ENCODE measurements at places on chromosomes 7 and 10. TPM values are rescaled to one million over a fixed set of nuclear protein-coding genes. Genes with fewer than 3 reads are reported as not detected.

Gene ASB13
- total RNA-seq, result 8.7 TPM

Gene DBNL
- 56.0 TPM for total RNA-seq

Gene TMEM176A
- total RNA-seq, result 20.8 TPM

Gene NFE2L3
- total RNA-seq, result 2.4 TPM

Gene SPDYE5
- total RNA-seq, result not detected

Gene ELFN1
- 2.5 TPM for total RNA-seq

Gene TSPAN15
- 38.0 TPM for total RNA-seq

Gene TMEM236
- 1.2 TPM for total RNA-seq

Gene PAPOLB
- total RNA-seq, result 2.2 TPM

Gene CLRN3
- total RNA-seq, result 0.42 TPM

Gene CYP26C1
- total RNA-seq, result not detected

Gene CCDC172
- not detected for total RNA-seq

- DNase-seq, result no peak
Measured at GRCh38 chr7:36607721-36608095, 116.6 kb downstream of the AOAH start.

DNA sequence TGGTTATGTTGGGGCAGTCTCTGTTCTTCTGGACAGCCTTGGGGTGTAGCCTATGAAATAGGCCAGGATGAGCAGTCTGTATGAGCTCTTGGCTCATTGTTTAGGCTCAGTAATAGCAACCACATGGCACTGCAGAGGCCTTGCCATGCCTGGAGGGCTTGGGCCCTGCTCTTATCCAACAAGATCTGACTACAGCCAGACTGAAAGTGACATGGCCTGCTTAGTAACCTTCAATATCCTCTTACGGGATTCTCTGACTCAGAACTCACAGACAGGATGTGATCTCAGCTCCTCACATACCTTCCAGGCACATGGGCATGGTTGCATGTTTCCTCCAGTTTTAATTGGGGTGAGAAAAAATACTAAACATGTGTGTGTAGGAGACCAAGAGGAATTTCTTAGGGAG lies 289.3 kb downstream of the PTEN start:
- no peak for DNase-seq

DNA sequence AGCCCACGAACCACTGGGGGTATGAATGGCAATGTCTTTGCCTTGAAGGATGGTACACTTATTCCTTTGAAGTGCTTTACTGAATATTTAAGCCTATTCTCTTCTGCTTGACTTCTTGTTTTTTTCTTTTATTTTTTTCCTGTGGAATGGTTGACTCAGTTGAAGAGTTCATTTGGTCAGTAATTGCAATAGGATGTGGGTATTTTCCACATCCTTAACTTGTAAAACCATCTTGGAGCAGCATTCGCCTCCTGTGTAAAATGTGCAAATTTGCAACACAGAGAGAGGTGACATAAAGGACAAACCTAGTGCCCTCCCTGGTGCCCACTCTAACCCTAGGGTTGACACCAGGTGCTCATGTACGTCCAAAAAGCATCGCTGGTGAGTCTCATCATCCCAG lies 347.0 kb downstream of the GATA3 start:
- no peak for DNase-seq

- no peak for DNase-seq
Measured at GRCh38 chr7:52154382-52154781, 837.8 kb upstream of the COBL start.

GRCh38 chr7:42128703-42129102 lies 108.3 kb downstream of the GLI3 start:
- DNase-seq, result no peak

DNA sequence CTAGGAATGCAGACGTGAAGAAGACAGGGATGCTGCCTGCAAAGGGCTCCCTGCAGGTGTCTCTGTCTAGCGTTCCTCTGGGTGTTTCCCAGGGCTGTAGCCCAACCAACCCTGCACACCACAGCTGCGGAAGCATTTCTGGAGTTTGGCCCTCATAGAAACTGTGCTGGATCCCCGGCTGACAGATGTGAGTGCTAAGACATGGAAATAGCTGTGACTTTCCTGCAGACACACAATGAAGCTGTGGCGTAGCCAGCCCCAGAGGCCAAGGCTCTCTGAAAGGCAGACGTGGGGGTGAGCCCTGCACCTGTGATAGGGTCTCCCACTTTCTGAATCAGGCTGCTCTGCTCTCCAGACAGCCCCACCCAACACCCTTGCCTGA lies 44.8 kb downstream of the ADCYAP1R1 start:
- no peak for DNase-seq

DNA sequence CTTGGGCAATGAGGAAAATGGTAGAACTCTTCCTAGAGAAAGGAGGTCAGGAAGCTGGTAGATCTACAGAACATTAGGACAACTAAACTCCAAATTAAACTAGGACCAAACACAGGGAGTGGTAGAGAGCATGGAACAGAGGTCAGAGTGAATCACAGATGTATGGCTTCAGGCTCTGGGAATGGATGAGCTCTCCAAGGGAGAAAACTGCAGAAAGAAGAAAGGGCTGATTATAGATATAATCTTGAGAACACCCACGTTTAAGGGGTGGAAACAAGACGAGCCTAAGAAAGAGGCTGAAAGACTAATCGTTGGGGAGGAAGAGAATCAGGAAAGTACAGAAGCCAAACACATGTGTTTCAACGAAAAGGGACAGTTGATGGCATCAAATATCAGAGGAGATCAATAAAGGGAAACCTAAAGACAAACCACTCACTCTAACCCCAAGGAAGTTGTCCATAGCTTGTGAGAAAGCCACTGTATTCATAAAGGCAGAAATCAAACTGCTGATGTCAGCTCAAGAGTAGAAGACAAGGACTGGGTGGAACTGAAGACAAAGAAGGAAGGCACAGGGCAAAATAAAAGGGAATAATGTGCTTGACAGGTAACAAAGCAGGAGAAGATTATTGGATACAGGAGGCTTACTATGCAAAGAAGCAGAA lies 41.4 kb downstream of the NUDCD3 start:
- DNase-seq, result no peak

DNA sequence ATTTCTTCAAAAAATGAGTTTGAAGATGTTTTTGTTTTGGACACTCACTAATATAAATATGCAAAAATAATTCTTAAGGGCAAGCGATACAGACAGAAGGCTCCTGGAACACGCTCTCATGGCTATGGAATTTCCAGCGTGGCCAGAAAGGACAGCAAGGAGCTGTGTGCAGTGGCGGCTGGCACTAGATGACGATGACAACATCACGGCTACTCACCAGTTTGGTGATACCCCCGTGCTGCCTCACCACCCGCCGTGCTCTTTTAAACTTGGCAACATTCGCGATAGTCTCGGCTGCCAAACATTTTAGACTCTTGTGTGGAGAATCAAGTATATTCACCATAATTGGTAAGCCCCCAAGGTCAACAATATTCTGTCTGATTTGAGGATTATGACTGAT lies 54.9 kb downstream of the ODAD2 start:
- DNase-seq, result no peak

DNA sequence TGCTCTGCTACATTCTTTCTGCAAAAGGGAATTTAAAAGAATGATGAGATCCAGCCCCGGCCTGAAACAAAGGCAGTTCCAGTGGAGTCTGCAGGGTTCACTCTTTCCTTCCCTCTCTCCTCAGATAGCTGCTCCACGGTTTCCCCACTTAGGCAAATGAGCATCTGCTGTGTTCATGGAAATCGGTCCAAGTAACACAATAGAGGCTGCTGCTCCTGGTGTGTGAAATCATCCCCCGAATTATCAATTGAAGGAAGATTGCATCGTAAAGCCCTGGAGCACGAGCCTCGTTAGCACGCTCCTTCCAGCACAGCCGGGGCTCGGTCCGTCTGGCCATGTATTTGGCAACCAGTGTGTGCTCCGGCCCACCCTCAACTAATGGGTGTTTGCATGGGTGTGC lies 108.3 kb upstream of the DPP6 start:
- DNase-seq, result no peak

DNA sequence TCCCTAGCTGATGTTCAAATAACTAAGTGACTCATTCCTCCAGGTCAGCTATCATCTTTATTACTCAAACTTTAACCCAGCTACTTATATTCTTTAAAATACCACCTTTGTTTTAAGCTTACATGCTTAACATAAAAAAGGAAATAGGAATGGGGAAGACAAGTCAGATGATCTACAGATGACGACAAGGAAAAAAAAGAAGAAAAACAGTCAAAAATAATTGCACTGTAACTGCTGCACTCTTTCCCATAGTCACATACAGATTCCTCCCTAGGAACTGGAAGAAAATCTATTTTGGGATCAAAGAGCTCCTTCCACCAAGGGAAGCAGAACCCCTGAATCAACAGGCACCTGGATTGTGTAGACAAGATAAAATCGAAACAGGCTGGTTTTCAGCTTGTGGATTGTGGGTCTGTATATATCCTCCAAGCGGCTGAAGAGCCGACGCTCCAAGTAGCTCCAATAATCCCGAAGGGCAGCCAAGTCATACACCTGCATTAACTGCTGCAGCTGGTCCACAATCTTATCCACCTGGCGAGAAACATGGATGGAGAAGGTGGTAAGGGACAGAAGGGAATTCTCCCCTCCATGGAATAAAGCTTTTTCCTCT lies 2.0 kb downstream of the WDR91 start:
- DNase-seq, result no peak

GRCh38 chr10:37314350-37314749 lies 189.0 kb downstream of the ANKRD30A start:
- no peak for DNase-seq

- DNase-seq, result no peak
Measured at GRCh38 chr7:48165157-48165556, 6.1 kb upstream of the ABCA13 start.

DNA sequence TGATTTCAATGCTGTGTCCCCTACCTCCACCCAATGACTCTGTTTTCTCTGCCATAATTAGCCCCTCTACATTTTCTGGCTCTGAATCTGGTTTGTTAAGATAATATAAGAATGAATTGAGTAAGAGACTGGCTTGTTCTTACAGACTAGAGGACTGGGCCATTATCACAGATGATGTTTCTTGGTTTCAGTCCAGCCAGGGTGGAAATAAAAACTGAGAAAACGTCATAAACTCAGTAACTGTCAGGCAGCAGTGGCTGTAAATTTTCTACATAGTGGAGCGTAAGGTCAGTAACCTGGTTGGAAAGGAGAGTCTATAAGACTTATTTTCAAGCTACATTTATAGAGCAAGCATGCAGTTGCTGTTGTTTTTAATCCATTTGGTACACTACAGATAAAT lies 485.4 kb downstream of the HTR7 start:
- peak; percentile 26 for DNase-seq

DNA sequence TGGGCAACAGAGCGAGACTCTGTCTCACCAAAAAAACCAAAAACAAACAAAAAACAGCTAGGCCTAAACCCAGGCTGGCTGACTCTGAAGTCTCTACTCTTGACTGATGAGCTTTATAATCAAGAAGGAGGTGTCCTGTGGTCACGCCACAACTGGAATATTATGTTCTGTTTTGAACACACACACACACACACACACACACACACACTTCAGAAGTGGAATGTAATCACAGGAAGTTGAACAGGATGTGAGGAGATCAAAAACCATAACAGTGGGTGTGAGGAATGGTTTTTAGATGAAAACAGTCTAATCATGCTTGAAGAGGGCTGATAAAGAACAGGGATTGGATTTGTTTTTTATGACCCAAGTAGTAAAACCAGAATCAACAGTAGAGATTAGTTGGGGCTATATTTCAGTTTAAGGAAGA lies 51.1 kb upstream of the IL6 start:
- DNase-seq, result no peak

DNA sequence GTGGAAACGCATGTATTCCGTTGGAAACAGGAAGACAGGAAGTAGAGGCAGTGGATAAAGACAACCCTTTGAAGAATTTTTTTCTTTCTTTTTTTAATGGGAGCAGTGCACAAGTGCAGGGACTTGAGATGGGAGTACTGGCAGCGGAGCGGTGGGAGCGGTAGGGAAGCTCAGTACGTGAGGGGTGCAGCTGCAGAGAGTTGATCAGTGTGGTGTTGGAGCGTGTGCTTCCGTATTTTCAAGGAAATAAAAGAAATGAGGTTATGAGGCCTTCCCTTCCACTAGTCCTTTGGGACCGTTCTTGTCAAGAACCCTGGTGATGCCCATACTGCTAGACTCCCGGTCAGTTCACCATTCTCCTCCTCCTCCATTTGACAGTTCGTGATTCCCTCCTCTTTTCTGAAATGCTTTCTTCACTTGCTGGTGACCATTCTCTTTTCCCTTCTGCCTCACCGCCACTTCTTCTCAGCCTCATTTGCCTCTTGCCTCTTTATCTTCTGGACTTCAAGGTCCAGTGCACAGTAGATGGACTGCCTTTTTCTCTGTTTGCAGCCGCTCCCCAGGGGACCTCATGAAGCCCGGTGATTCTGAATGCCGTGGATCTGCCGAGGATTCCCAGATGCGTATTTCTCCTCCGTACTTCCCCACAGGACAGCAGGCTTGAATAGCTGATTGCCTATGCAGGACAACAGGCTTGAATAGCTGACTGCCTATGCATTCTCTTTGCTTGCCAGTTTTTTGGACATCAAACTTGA lies 39.1 kb upstream of the TMEM236 start:
- DNase-seq, result no peak

DNA sequence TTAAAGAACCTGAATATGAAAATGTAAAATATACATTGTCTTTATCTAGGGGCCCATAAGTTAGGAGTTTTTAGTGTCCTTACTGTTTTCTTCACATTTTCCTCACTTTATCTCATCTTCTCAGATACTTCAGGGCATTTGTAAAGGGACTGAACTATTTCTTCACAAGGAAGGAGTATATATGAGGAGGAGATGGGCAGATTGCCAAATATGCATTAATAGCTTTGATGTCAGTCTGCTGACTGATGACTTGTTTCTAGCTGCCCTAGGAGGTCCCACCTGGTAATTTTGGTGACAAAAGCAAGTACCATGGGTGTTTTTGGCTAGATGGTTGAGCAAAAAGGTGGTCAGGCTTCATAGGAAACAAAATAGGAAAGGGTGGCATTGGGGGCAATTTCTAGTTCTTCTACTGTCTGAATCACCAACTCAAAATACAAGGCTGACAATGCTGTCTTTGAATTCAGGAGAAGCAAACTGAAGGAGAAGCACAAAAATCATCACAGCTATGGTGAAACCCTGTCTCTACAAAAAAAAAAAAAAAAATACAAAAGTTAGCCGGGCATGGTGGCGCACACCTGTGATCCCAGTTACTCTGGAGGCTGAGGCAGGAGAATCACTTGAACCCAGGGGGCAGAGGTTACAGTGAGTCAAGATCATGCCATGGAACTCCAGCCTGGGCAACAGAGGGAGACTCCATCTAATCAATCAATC lies 10.4 kb upstream of the STRIP2 start:
- DNase-seq, result no peak

DNA sequence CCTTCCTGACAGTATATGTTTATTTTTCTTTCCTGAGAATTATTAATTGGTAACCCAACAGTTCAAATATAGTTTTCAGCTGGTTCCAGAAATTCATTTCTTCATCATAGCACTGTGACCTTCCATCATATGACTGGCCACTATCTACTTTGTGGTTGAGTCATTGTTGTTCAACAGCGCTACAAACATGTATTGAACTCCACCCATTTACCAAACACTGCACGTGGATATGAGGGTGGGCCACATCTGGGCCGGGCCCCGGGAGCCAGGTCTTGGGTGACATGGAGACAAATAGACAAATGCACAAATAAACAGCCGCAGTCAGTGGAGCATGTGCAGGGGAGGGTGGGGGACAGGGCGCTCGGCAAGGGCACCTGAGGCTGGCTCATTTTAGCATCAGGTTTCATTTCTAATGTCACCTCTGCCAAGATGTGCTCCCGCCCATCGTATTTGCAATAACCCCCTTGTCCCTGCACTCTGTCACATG lies 24.0 kb upstream of the EEPD1 start:
- DNase-seq, result no peak

GRCh38 chr10:69075431-69075830 lies 12.5 kb upstream of the SRGN start:
- no peak for DNase-seq
